Renal cortical epithelial cell (primary cell): ENCODE measurements at places on chromosomes 2 and 18. TPM values are rescaled to one million over a fixed set of nuclear protein-coding genes. Genes with fewer than 3 reads are reported as not detected.

GRCh38 chr2:170394641-170395387 lies 216.9 kb downstream of the MYO3B start:
- peak; percentile 19 for DNase-seq

DNA sequence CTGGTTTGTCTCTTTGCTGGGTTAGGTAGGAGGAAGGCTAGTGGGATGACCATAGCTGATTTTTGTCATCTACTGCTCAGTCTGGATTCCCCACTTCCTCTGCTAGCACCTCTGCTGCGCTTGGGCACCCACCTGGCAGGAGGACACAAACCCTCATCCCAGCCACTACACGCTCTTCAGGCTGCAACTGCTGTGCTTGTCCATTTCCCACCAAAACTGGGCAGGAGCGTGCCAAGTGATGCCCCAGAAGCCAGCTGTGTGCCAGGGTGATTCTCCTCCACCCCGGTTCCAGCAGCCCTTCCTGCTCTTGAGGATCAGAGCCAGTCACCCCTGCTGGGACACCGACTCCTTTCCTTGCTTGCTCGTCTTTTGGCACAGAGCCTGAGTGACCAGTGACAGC lies 15.7 kb upstream of the PER2 start:
- DNase-seq = no peak

Gene GPR75
- 0.69 and 2.8 TPM in 2 replicates for total RNA-seq

DNA sequence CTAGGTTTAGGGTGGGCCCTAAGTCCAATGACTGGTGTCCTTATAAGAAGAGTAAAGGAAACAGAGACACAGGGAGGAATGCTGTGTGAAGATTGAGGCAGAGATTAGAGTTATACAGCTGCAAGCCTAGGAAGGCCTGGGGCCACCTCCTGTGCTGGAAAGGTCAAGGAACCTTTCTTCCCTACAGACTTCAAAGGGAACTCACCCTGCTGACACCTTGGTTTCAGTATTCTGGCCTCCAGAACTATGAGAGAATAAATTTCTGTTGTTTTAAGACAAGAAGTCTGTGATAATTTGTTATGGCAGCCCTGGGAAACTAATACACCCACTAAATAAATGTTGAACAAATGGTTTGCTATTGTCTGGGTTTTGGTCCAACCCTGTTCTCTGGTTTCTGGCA lies 102.3 kb upstream of the NEUROD1 start:
- DNase-seq = no peak

DNA sequence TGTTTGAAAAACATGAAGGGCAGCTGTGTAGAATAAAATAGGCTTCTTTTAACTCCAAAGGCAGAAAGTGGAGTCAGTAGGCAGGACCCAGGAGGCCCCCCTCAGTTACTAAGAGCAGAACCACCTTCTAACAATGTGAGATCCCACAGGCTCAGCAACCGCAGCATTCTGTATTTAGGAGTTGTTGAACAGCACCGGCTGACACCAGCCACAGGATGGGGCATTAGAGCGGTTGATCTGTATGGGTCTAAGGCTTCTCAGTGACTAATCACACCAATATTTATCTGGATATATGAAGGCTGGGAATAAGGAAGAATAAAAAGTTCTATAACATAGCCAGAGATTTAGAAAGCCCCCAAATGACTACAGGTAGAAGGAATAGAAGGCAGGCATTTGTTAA lies 51.7 kb downstream of the MYO5B start:
- DNase-seq = no peak

DNA sequence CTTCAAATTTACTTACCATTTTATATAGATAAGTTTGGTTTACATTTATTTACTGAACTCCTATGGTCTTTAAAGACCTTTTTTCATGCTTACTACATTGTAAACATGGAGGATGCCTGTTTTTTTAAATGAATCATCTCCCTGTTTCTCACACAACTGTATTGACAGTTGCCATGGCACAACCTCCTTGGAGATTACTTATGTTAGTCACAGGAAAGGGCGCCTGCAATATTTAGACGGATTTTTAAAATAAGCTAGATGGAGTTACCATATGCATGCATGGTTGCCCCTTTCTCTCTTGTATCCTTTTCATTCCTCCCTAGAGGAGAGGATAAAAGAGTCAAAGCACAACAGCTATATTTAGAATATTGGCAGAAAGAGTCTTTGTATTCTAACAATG lies 34.8 kb upstream of the CCDC102B start:
- peak; percentile 11 for DNase-seq

DNA sequence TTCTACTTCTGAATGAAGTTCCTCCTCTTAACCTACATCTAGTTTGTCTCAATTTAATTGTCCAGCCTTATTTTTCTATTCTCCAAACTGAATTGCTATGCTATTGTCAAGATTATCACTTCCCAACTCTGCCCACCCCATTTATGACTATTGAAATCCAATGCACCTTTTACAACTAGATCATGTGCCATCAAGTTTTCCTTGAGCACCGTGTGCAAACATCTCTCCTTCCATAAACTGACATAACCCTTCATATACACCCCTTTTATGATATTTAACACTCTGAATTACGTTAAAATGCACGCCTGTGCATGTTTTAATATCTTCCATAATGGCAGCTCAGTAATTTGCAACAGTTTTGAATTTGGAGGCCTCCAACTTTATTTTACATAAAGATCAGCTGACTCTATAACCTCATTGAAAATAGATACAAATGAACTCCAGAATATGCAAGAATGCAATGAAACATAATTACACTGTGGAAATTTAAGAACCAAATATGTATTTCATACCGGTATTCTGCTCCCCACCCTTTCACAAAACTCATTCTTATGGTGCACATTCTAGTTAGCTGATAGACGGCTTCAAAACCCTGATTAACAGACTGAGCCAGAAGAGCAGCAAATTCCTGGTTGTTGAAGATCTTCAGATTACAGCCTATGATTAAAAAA lies 85.5 kb downstream of the SMAD2 start:
- DNase-seq = no peak

- no peak for DNase-seq
Measured at GRCh38 chr2:88601286-88601685, 26.0 kb downstream of the EIF2AK3 start.
